Stimulated activated CD8-positive, alpha-beta memory T cell treated with anti-CD3 and anti-CD28 coated beads, Interleukin-2, amount 100 ng/mL, for 1 hour (primary cell): ENCODE measurements at places on chromosomes 3 and 15.

- no peak for DNase-seq
Observed at GRCh38 chr15:50141856-50142255, 22.8 kb upstream of the ATP8B4 start.

- no peak for DNase-seq
Observed at GRCh38 chr3:23953523-23953922, 8.4 kb downstream of the NR1D2 start.

GRCh38 chr15:44370830-44371229 is 56.6 kb upstream of the CTDSPL2 start:
- no peak for DNase-seq

GRCh38 chr3:129913618-129914017 is 20.1 kb upstream of the TMCC1 start:
- DNase-seq = no peak

DNA sequence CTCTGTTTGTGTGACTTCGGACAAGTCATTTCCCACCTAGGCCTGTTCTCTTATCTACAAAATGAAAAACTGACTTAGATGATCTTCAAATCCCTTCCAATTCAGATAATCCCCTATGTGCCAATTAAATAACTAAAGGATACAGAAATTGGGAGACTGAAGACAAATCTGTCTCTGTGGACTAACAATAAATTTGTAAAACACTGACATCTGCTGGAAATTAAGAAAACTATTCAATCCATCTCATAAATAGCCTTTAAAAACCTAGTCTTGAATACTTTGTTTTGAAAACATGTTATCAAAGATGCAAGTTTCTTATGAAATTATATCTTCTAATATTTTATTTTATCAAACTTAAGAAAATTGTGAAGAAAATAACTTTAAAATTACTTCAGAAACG is 38.3 kb downstream of the MTHFS start:
- no peak for DNase-seq

DNA sequence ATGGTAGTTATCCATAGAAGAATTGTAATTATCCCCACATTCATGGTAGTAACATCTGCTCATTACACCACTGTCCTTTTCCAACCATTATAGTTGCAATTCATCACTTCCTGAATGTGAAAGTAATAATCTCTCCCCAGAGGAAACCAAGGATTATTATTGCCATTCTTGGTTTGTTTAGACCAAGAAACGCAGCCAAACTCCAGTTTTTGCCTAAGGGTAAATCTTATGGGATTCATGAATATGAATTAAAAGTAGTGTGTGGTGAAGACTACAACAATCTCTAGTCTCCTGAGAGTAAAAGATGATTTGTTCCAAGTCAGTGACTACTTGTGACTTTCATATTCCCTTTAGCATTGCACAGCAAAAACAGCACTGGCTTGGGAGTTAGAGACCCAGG is 45.7 kb upstream of the ABI3BP start:
- DNase-seq = no peak

- no peak for DNase-seq
Observed at GRCh38 chr3:101179637-101180036, 140.7 kb downstream of the IMPG2 start.

DNA sequence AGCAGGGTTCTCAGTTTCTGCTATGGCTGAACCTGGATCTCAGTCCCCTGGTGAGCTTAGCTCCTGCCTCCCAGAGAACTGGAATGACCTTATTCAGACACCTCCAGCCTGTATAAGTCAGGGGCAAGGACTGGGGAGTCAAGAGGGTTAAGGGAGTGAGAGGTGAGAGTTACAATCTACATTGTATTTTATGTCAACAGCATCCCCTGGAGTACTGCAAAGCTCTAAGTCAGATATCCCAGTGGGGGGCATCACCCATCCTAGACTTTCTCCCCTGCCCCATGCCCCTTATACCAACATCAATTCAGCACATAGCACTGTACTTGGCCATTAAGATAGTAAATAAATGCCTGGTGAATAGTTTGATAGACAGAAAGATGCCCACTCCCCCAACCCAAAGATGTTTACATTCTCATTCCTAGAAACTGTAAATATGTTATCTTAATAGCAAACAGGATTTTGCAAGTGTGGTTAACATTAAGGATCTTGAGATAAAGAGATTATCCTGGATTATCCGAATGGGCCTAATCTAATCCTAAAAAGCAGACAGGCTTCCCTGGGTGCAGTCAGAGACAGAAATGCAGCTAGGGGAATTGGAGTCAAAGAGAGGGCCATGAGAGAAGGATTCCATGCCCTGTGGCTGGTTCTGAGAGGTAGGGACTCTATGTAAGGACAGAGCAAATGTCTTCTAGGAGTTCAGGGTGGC is 132.3 kb upstream of the RASGRP1 start:
- DNase-seq = no peak
